ENCODE measurements at places on chromosomes 12 and 14.

GRCh38 chr14:101948666-101949216 lies 15.6 kb upstream of the DYNC1H1 start:
- DNase-seq, result no peak

DNA sequence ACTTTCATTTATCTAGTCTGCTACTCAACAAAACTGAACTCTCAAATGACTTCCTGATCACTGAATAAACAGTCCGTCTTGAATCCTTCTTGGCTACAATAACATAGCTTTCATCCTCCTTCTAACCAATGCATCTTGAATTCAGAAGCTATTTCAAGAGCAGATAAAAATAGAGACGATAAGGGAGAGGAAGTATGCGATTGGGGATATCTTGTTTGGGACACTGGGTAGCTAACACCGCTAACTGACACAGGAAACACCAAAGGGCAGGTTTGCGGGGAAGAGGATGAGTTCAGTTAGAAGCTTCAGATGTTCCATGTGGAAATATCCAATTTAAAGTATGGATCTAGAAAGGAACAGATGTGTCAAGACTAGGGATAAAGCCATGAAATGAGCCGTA lies 102.5 kb downstream of the SLC41A2 start:
- DNase-seq, result no peak

- no peak for DNase-seq
Measured at GRCh38 chr14:77148510-77149231, 7.1 kb upstream of the ZDHHC22 start.

DNA sequence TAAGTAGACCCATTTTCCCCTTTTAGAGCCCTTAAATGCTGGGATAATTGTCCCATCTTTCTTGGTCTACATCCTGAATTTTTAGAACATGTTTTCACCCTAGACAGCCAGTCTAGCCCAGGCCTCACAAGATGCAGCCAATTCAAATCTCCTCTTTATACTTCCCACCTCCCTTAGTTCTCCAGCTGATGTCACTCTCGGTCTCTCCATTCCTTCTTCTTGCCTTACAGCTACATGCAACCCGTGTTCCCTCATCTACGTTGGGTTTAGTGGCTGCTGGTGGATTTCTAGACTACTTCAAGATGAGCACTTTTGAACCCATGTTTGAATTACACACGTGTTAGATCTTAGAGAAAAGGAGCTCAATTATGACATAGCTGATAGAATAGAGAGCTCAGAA lies 132.0 kb downstream of the PPM1H start:
- DNase-seq, result no peak

DNA sequence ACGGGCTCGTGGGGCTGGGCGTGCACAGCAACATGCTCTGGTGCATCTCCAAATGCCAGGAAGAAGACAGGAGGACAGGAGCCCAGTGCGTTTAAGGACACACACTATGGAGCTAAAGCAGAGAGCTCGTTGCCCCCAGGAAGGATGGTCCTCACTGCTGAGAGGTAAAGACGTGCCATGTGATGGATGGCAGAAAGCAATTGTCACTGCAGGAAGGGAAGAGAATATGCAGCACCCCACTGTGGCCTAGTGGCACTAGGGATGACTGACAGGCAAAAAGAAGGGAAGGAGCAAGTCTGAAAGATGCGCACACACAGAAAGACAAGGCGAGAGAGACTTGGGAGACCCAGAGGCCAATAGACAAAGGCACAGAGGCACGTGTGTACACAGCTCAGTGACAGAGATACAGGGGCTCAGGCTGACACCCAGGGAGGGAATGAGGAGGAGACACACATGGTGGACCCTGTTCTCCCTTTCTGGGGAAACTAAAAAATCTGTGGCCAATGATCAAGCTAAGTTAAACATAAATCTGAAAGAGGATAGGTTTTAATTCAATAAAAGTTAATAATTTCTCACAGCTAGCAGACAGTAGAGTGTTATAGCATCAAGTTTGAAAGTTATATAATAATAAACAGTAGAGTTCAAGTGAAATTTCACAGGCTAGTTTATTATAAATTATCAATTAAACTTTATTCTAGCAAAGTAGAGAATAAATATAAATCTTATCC lies 78.8 kb downstream of the CRACR2A start:
- no peak for DNase-seq

DNA sequence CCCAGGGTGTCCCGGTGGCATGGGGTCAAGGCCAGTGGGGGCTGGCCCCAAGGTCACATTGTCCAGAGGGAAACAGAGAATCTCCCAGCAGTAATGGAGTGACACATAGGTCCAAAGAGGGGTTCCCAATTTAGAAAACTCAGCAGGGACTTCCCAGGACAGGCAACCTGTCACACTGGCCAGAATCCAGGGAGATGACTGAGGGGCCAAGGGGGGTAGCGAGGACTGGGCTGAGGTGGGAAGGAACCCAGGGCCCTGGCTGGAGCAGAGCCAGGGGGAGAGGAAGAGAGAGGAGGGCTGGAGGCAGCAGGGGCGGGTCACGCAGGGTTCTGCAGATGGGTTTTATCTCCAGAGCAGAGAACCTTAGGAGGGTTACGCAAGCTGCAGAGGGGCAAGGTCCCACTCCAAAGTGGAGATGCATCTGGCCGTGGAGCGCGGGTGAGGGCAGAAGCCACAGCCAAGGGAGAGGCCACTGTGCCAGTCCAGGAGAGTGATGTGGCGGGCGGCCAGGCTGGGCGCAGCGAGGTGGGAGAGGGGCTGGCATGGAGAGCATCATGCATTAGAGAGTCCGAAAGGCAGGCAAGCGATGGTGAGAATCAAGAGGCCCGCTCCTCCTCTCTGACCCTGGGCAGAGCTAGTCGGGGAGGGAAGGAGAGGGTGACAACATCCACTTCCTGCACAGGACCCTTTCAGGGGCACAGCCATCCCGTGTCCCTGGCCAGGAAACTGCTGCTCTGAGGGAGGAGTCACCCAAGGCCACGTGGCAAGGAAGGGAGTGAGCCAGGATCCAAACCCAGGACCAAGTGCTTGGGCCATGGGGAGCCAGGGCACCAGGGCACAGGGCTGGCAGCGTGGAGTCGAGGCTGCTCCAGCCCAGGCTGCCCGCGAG lies 29.0 kb downstream of the NCOR2 start:
- no peak for DNase-seq

- DNase-seq, result no peak
Measured at GRCh38 chr14:34319140-34319539, 142.9 kb downstream of the SPTSSA start.

- DNase-seq, result no peak
Measured at GRCh38 chr12:94636462-94637085, 13.8 kb downstream of the TMCC3 start.

DNA sequence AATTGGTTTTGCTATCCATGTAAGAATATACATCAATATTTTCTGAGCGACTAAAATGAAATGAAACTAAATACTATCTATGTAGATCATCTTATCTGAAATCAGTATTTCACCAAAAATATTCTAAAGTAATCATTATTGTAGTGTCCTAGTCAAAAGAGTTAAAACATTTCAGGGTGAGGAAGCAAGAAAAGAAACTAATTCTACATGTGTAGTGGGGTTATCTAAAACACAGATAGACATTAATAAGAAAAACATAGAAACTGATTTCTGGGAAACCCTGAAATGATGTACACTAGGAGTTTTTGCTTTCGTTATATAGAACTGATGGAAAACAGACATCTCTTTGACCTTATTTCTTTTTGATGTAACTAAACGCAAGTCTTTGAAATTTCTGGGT lies 257.9 kb downstream of the SSPN start:
- DNase-seq, result no peak

DNA sequence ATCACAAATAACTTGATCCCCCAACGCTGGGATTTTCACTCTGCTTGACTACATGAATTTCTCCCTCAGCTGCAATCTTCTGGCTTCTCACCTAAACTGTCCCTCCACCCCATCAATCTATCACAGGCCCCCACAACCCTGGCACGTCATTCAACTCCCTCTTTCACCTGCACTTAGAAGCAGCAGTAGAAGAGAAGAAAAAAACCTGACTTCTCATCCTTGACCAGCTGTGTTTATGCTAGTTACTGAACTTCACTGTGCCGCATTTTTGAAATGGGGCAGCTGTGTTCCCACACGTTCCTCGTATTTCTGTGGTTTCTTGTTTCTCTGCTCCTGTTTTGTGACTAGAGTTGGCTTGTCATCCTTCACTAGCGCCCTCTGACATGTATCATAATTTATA lies 35.0 kb downstream of the ITPR2 start:
- DNase-seq, result no peak

DNA sequence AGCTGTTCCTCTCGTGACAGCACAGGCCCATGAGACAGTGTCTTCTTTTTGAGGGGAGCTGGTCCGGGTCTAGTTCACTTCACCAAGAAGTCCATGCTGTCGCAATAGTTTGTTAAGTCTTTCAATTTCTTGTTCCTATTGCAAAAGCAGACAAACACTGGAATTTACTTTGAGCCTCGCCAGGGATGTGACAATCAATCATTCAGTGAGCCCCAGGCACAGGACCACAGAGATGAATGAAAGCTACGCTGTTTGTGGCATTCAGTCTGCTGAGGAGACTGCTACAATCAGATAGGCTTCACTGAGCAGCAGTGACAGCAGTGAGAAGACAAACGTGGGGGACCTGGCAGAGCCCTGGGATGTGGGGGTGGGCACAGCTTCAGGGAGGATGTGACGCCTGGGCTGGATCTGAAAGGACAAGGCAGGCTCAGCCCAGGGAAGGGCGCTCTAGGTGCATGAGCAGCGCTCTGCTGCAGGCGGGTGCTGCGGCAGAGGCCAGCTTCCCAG lies 35.5 kb downstream of the TCTN1 start:
- no peak for DNase-seq

DNA sequence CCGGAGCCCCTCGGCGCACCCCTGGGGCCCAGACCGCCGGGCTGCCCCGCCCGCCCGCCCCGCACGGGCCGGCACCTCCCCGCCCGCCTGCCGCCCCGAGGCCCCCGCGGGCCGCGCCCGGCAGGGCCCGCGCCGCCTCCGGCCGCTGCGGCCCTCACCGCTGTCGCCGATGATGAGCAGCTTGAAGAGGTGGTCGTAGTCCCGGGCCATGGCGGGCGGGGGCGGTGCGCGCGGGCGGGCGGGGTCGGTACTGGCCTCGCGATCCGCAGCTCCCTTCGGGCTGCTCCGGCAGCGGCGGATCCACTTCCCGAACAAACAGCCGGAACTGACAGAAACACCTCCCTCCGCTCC lies at the start of gene RAB35:
Gene RAB35 (minus strand): TSS at position 313 of the 351 bp plus-strand sequence. CDS start 103 bp downstream, at position 210.
- no peak for DNase-seq

- DNase-seq, result no peak
Measured at GRCh38 chr12:2101771-2102170, 49.0 kb downstream of the CACNA1C start.

DNA sequence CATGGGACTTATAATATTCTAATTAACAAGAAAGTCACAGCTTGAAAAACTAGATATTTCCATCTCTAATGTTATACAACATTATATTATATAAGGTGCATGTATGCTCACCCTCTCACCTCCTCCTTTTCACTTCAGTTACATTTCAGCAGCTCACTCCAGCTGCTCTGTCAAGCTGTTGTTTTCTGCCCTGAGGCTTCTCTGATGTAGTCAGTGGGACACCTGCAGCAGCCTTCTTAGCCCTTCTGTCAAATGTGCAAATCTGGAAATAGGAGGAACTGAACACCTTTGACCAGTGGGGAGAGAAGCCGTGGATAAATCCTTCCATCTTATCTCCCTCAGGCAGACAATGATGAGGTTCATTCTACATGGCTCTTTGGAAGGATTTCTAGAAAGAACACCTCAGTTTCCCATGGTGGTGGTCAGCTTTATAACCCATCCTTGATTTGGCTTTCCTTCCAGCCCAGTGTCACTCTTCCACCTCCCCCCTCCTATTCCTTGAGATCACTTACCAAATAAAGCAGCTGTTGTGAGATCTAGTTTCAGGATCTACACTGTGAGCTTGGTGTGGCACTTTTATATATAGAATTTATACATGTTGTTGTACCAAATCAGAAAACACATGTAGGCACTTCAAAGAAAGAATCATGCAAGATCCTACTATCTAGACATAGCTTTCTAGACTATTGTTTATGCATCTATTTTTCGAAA lies 79.6 kb upstream of the STK38L start:
- DNase-seq, result no peak

DNA sequence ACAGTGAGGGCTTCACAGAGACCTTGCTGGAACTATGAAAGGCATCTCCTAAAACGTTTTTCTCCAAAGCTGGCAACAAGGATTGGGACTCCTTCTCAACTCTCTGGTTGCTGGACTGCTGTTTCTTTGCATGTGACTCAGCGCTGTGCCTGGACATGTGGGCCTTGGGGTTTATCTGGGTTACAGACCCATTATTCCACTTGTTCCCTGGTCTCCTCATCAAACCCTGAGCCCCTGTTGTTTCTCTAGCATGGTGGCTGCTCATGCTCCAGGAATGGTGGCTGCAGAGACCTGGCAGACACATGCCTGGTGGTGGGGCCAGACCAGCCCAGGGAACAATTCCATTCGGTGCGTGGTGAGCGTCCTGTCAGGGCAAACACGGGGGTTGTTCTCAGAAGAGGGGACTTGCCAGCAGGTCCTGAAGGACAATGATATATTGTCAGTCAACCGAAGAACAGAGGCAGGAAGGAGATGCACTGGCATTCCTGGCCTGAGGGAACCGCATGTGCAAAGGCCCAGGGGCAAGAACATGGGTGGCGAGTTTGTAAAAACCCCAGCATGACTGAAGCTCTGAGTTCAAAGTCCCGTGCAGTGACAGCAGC lies 320.1 kb upstream of the RTL1 start:
- DNase-seq, result no peak

DNA sequence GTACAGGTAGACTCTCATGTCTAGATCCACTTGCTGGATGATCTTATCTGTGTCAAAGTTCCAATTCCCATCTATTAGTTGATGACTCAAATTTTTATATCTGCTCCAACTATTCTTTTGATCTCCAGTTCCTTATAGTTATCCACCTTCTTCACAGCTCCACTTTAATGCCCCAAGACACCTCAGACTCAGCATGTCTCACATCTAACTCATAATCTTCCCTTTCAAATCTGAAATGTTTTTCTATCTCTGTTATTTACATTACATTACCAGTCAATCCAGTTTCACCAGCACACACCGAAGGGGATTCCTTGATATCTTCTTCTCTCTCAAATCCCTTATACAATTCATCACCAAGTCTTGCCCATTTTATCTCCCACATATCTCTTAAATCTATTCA lies 3.7 kb upstream of the METAP2 start:
- no peak for DNase-seq

DNA sequence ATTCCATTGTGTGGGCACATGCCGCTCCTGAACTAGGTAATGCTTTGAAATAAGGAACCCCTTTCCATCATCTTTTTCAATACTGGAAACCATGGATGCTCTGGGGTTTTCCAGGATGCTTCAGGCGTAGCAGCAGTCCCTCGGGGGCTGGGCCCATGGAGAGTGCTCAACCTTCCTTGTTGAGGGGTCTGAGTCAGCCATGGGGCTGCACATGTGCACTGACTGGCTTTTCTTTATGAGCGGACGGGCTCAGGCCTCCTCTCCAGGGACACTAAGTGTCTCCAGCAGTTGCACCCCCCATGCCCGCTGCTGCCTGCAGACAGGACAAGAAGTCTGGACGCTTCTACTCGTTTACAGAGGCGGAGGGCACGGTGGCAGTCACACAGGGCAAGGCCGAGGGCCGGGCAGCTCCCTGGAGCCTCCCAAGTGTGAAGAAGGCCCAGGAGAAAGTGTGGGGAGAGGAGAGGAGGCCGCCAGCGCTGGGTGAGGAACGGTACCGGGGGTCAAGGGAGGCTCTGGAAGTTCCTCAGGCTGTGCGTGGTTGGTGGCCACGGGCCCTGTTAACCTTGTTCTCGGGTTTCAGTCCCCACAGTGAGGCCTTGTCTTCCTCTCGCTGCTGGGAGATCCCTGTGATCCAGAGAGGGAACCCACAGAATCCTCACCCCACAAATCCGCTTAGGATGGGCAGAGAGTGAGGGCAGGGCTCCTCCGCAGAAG lies 51.2 kb downstream of the TEAD4 start:
- DNase-seq, result no peak

Measured in activated CD4-positive, alpha-beta T cell treated with anti-CD3 and anti-CD28 coated beads, Interleukin-2, Interleukin-4, amounts not matched to agents 100 ng/mL and 50 ng/mL, durations not matched to agents 16 hours and 8 hours (primary cell).